Stromal cell of bone marrow (primary cell): ENCODE measurements at places on chromosomes 7 and 10.
A peak's percentile ranks its signal among the peaks of the same experiment; 100 is the strongest.

GRCh38 chr10:35384265-35384868 is 48.1 kb downstream of the CCNY start:
- no peak for DNase-seq

DNA sequence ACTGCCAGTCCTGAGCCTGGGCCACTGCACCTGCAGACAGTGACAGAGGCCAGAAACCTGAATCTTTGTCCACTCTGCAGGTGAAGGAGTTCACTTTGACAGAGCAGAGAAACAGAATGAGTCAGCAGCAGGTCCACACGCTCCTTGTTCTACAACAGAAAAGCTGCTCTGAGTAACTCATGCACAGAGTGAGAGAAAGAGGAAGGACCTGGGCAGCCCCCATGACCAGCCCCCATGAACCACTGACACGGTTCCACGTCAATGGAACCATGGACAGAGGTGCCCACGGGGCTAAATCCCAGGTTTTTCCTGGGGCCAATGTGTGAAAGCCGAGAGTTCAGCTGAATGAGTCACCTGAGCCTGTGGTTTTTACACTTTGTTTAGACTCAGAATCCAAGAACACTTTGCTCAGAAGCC is 40.8 kb upstream of the CTBP2 start:
- DNase-seq = no peak

DNA sequence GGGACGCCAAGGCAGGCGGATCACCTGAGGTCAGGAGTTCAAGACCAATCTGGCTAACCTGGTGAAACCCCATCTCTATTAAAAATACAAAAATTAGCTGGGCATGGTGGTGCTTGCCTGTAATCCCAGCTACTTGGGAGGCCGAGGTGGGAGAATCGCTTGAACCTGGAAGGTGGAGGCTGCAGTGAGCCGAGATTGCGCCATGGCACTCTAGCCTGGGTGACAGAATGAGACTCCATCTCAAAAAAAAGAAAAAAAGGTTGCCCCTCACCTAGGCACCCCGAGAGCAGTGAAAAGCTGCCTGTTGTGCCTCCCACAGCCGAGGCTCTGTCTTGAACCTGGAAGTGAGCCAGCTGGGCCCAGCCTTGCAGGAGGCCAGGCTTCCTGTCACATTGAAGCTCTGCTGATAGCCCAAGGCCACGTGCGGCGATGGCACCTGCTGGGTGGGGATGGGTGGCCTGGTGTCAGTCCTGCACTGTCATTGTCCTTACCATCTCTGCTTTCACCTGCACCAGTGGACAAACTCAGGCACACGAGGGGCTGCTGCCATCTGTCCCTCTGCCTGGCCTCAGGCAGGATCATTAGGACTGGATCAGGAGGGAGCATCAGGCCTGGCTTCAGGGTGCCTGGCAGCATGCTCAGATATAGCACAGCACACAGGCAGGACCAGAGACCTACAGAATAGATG is 37.8 kb downstream of the DNAJB12 start:
- DNase-seq = no peak

DNA sequence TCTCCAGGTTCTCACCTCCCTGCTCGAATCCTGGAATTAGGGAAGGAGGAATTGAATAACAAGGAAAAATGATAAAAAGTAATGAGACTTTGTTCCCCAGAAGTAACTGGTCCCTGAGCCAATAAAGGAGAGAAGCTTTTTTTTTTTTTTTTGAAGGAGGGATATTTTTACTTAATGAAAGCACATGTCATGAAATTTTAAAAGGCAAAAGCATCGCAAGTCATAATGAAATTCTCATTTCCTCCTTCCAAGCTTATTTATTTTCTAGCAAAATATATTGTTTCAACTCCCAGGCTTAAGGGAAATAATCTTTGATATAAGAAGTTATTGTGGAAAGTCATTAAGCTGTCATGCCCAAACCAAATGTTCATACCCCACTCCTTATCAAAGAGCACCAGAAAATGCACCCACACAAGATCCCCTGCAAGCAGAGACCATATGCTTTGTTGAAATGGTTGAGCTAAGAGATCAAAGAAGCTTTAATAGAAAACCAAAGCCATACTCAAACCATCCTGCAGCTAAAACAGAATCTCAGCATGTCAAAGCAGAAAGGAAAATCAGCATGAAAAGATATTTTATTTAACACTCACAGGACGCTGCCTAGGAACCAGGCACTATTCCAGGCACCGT is 16.7 kb upstream of the ABCC2 start:
- no peak for DNase-seq

- no peak for DNase-seq
These were observed 73.0 kb upstream of the CABCOCO1 start for GRCh38 chr10:61589547-61590243.

DNA sequence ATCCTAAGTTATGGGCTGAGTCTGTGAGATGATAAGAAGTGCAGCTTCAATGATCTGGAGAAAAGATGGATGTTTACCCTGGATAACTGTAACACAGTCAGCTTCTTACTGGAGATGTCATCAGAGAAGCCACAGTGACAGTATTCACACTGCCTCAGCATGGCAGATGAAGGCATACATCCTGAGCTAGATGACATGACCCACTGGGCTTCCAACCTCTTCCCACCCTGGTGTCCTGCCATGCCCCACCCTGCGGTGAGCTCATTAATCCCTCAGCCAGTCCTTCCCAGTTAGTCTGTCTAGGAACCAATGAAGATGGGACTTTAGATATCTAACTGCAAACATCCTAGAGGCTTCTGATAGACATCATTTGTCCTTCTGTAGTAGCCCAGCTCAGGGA is 213.8 kb downstream of the TAX1BP1 start:
- no peak for DNase-seq

DNA sequence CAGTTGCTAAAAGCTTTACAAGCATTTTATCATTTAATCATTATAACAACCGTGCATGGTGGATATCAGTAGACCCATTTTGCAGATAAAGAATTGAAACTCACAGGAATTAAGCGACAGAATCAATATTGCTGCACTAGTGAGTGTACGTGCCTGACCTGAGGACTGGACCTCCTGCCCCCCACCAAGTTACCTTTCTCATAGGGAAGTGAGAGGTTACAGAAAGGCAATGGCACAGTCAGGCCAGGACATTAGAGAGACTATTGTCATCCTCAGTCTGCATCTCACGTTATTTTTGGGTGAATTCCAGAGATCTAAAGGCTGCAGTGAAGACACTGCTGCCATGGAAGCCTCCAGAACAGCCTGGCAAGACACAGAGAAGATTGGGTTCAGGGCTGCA is 80.9 kb downstream of the WDFY4 start:
- no peak for DNase-seq

DNA sequence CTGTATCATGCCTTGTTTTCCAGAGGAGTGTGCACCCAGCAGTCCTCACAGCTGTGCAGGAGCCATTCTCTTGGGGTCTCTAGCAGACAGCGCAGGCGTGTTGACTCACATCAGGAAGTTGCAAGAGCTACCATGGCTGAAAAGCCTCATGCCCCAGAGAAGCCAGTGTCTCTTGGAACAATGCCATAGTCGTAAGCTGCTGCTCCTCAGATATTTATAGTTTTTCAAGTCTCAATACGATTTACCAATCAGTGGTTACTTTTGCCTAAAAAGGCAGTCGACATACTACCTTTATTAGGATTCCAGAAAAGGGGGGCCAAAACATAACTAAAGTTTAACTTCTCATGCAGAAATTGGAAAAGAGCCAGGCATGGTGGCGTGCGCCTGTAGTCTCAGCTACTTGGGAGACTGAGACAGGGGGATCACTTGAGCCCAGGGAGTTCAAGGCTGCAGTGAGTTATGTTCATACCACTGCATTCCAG is 407.7 kb downstream of the PARD3 start:
- peak; percentile 25 for DNase-seq

GRCh38 chr7:5094641-5095040 is 49.0 kb downstream of the RBAK start:
- no peak for DNase-seq

DNA sequence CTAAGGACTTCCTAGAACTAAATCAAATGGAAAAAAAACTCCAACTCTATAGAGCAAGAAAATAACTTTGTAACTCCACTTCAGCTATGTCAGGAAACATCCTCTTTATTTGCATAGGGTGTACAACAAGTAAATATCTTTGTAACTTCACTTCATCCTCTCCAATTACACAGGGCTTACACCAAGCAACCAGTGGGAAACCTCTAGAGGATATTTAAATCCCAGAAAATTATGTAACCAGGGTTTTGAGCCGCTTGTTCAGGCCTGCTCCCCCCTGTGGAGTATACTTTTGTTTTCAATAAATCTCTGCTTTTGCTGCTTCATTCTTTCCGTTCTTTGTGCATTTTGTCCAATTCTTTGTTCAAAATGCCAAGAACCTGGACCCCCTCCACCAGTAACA is 22.2 kb downstream of the LIPJ start:
- no peak for DNase-seq

- DNase-seq = no peak
These were observed 14.0 kb downstream of the KAZALD1 start for GRCh38 chr10:101075775-101076174.

DNA sequence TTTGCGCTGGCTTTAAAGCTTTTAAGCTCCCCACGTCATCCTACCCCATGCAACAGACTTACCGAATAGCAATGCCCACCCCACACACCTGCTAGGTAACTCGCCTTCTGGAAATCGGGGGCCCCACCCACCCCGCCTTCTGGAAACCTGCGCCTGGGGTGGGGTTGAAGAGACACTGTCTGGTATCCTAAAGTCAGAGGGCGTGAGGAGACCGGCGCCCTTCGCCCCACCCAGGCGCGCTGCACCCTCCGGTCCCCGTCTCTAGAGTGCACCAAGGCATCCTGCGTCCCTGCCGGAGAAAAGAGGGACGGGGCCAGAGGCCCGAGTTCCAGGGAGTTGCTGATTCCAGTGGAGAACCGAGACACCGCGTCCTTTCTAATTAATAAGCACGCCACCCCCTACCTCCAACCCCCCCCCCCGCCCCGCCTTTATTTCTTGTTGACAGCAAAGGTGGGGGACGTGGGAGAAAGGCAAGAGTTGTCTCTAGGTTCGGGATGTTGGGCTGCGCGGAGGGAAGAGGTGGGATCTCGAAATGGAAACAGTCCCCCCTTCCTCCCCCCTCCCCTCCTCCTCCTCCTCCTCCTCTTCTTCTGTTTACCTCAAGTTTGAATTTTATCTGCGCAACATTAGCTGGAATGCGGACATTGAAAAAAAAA is 220.9 kb upstream of the MKLN1 start:
- DNase-seq = no peak

- no peak for DNase-seq
These were observed 132.0 kb downstream of the RPS24 start for GRCh38 chr10:78165617-78166016.

- no peak for DNase-seq
These were observed 68.8 kb upstream of the UNC5B start for GRCh38 chr10:71143610-71144009.

DNA sequence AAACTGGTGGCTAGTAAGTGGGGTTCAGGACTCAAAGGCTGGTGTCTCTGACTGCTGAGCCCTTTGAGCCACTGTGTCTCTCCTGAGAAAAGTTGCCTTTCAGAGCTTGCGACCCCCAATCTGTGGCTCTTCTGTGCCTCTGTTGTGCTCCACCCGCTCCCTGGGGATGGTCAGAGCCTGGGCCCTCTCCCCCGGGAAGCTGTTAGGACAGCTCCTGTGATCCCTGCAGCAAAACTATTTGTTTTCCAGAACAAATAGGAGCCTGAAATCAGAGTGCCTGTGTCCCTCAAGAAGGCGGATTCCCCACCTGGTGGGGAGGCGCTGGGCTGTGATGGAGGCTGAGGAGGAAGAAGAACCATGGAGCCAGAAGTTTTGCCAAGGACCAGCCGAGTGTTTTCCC is 56.4 kb upstream of the MXI1 start:
- DNase-seq = no peak

GRCh38 chr7:35792873-35793489 is 7.9 kb upstream of the SEPTIN7 start:
- peak; percentile 53 for DNase-seq

DNA sequence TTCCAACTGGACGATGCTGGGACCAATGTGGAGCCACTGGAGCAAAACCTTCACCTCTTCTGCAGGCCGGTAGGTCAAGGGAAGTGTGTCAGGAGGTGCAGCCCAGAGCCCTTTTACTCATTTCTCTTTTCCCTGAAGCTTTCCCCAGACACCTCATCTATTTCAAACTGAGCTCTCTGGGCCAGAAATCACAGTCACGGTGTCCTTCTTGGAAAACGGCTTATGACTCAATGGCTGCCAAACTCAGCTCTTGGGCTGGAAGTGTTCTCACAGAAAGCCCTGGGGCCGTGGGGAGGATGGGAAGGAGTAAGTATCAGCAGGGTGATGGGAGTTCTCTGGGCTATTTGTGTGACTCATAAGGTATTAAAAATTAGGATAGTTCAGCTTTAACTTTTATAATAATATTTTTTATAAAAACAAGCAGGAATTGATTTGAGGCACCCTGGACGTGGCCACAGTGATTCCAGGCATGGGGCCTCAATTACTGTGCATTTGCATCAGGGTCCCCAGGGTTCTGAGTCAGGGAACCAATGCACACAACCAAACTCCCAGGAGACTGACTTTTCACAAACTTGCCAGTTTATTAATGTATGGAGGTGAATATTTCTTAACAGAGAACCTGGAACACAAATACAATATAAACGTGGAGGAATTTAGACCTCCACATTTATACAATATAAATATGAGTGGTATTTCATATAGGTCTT is 187.4 kb upstream of the TMEM72 start:
- peak; percentile 98 for DNase-seq

GRCh38 chr10:70492786-70493659 is 14.5 kb downstream of the PALD1 start:
- DNase-seq = no peak

DNA sequence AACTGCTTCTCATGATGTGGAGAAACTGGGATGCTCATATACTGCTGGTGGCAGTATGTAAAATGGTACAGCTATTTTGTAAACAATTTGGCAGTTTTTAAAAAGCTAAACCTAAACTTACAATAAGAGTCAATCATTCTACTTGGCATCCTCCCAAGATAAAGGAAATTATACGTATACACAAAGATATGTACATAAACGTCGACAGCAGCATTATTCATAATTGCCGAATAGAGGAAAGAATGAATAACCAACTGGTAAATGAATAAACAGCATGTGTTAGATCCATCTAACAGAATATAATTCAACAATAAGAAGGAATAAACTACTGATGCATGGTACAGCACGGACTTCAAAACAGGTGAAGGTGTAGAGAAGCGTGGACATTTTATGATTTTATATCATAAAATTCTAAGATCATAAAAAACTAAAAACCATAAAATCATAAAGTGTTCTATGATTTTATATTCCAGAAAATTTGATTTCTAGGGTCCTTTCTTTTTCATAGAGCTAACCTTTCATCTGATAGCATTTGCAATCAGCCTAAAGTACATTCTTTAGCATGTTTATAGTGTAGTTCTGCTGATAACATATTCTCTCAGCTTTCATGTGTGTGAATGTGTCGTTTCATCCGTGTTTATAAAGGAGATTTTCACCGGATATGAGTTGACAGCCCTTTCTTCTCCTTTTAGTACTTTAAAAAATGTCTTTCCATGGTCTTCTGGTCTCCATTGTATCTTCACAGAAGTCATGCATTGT is 261.5 kb downstream of the DIP2C start:
- no peak for DNase-seq

- no peak for DNase-seq
These were observed 27.7 kb downstream of the ANXA8 start for GRCh38 chr10:47456079-47456785.
